ENCODE measurements at places on chromosomes 16 and 17.

DNA sequence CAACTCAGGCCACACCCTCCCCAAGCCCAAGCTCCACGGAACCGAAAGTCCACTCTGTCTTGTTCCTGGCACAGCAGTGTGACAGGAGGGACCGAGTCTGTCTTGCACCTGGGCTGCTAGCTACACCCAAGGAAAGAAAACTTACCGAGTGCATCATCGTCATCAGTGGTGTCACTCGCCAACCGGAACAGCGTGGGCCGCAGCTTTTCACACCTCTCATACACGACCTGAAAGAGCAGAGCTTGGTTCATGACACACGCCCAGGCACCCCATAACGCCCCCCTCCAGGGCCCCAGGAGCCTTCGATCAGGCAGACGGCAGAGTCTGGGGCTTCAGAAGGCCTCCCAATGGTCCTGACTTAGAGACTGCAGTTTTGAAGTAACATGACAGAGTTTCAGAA is 27.5 kb downstream of the GGA2 start:
- no peaks in the 10 kb centered on the region for H3K27me3 ChIP-seq
- no peak overlapping the region for H3K27ac ChIP-seq
- no peak for DNase-seq
- no peak overlapping the region for H3K4me3 ChIP-seq
- no peaks in the 10 kb centered on the region for H3K4me1 ChIP-seq
- peaks cover 81% of the 10 kb centered on the region for H3K36me3 ChIP-seq

DNA sequence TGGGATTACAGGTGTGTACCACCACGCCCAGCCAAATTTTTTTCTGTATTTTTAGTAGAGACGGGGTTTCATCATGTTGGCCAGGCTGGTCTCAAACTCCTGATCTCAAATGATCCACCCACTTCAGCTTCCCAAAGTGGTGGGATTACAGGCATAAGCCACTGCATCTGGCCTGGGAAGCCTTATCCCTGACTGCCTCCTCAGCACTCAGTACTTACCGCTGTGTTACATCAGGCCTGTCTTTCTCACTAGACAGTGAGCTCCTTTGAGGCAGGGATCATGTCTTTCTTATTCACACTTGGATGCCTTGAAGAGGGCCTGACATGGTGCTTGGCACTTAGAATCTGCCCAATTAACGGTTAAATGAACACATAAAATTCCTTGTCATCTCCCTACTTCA is 56.3 kb upstream of the MTMR4 start:
- no peak overlapping the region for H3K27ac ChIP-seq
- no peaks in the 10 kb centered on the region for H3K27me3 ChIP-seq
- H3K4me3 ChIP-seq: no peak overlapping the region
- no peaks in the 10 kb centered on the region for H3K4me1 ChIP-seq

GRCh38 chr17:75516619-75517296 is 430 bp downstream of the TSEN54 start:
- H3K27ac ChIP-seq: no peak overlapping the region
- H3K4me3 ChIP-seq: peak overlapping the region; percentile 76
- H3K36me3 ChIP-seq: no peaks in the 10 kb centered on the region
- peaks cover 47% of the 10 kb centered on the region for H3K4me1 ChIP-seq
- H3K27me3 ChIP-seq: no peaks in the 10 kb centered on the region

DNA sequence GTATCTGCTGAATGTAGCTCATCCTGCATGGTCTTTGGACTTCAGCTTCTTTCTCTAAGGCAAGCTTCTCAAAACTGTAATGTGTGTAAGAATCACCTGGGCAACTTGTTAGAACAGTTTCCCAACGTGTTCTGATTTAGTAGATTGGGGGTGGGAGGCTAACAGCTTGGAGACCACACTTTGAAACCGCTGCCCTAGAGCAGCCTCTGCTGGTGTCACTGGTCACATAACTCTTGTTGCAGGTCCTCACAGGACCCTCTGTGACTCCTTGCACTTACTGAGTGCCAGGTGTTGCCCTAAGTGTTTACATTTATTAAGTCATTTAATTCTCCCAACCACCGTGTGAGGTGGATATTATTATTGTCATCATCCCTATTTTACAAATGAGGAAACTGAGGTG is 9.9 kb downstream of the SLC35G3 start:
- H3K36me3 ChIP-seq: no peaks in the 10 kb centered on the region
- DNase-seq: no peak
- H3K4me1 ChIP-seq: no peaks in the 10 kb centered on the region

DNA sequence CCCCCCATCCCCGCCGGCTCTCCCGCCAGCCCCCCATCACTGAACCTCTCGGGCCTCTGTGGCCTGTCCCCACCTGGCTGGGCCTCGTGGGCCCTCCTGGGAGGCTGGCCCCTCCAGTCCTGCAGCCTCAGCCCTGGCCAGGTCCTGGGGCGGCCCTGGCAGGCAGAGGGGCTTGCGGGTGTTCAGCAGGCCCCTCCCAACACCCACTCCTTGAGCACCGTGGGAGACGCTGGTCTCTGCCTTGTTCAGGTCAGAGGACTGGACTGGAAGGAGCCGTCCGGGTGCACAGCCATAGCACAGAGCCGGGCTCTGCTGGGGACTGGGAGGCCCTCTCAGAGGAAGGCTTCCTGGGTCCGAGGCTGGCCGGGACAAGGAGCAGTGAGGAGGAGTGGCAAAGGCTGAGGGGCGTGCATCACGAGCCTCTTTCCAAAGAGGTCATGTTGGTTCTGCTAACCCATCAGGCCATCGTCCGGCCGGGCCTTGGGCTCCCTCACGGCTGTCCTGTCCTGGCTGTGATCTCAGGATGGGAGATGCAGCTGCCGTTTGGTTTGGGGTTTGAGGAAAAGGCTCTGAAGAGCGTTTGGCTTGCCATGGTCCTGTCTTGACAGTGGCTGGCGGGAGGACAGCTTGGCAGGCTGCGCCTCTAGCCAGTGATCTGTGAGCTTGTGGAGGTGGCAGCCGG is 6.3 kb upstream of the PABPN1L start:
- H3K4me3 ChIP-seq: no peak overlapping the region
- H3K36me3 ChIP-seq: peaks cover 3% of the 10 kb centered on the region
- no peaks in the 10 kb centered on the region for H3K27me3 ChIP-seq
- DNase-seq: no peak
- H3K4me1 ChIP-seq: no peaks in the 10 kb centered on the region

GRCh38 chr16:47858333-47858982 is 297.3 kb downstream of the ABCC12 start:
- no peak overlapping the region for H3K27ac ChIP-seq
- H3K27me3 ChIP-seq: no peaks in the 10 kb centered on the region
- H3K36me3 ChIP-seq: no peaks in the 10 kb centered on the region
- H3K4me3 ChIP-seq: no peak overlapping the region
- no peaks in the 10 kb centered on the region for H3K4me1 ChIP-seq

DNA sequence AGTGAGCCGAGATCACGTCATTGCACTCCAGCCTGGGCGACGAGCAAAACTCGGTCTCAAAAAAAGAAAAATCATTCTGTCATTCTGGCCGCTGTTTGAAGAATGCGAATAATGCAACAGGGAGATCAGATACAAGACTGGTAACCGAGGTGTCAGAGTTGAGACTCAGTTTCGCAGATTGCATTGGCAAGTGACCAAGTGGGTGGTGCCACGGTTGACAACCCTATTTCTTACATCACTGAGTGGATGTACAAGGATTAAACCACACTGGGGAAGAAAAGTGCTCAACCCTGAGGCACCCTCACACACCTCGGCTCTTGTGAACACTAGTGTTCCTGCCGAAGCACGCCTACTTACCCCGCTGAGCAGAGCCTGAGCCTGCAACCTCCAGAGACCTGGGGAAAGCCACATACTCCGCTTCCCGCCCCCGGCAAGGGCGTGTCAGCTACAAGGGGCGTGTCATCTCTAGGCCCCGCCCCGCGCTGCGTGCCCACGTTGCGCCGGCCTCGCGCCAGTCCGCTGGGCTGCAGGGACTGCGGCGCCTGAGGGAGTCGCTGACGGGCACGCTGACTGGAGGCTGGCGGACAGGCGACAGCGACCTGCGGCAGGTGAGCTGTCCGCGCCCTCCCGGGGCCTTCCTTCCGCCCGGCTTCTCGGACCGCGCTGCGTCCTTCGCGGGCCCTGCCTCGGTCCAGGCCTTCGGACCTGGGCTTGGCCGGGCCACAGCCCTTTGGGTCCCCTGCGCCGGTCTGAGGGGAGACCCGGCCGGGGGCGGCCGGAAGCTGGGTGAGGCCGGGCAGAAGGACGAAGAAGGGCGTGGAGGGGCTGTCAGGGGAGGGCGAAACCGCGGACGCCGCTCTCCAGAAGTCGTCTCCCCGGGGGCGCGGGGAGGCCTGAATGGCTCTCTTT is at the start of gene HMOX2:
HMOX2 (plus strand) TSS at position 519 of the 909 bp plus-strand sequence. CDS start 29,127 bp downstream, outside the sequence.
- peak within 1 kb of the TSS; percentile 89 for H3K4me3 ChIP-seq
- H3K36me3 ChIP-seq: no peaks in the 10 kb centered on the region
- peak; percentile 94 for DNase-seq
- H3K27me3 ChIP-seq: no peaks in the 10 kb centered on the region
- peaks cover 16% of the 10 kb centered on the region for H3K4me1 ChIP-seq
- peak within 1 kb of the TSS; percentile 89 for H3K27ac ChIP-seq

DNA sequence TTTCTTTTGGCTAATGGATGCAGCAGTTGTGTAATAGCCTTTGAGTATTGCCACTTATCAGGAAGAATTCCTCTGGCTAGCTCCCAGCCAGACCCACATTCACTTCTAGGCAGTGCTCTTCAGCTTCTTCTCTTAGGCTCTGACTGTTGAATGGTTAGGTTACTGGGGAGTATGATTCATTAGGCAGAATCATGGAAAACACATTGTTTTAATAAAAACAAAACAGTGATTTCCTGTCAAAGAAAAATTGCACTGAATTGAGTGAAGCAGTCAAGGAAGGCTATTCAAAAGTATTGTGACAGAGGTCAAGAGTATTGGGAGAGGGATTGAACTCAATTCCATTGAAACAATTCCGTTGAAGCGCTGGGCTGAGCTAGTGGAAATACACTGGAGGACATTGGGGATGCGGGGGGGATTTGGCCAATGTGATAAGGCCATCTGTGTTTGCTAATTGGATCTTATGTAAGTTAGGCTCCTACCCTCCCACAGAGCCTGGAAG is 68.0 kb downstream of the CNTNAP4 start:
- H3K36me3 ChIP-seq: no peaks in the 10 kb centered on the region
- no peaks in the 10 kb centered on the region for H3K4me1 ChIP-seq
- H3K27me3 ChIP-seq: no peaks in the 10 kb centered on the region
- no peak overlapping the region for H3K4me3 ChIP-seq
- H3K27ac ChIP-seq: no peak overlapping the region

GRCh38 chr17:58039975-58040374 is 32.9 kb upstream of the SRSF1 start:
- no peak for DNase-seq
- H3K27me3 ChIP-seq: no peaks in the 10 kb centered on the region
- H3K4me1 ChIP-seq: peaks cover 13% of the 10 kb centered on the region

DNA sequence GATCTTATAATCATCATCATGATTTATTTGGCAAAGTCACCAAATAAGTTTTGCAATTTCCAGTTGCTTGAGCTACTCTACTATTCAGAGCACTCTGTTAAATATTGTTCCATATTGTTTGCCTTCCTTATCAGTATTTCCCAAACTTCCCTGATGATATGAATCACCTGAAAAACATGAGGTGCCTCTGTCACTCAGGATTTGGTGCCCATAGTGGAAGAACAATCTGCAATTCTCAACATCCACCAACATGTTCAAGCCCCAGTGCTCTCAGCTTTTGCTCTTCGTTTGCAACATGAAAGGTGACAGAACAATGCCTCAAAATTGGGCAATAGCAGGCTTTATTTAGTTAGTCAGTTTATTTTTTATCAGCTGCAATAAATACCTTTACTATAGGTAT is 28.6 kb upstream of the WSB1 start:
- no peaks in the 10 kb centered on the region for H3K27me3 ChIP-seq
- no peak overlapping the region for H3K4me3 ChIP-seq
- no peak overlapping the region for H3K27ac ChIP-seq
- no peaks in the 10 kb centered on the region for H3K36me3 ChIP-seq

DNA sequence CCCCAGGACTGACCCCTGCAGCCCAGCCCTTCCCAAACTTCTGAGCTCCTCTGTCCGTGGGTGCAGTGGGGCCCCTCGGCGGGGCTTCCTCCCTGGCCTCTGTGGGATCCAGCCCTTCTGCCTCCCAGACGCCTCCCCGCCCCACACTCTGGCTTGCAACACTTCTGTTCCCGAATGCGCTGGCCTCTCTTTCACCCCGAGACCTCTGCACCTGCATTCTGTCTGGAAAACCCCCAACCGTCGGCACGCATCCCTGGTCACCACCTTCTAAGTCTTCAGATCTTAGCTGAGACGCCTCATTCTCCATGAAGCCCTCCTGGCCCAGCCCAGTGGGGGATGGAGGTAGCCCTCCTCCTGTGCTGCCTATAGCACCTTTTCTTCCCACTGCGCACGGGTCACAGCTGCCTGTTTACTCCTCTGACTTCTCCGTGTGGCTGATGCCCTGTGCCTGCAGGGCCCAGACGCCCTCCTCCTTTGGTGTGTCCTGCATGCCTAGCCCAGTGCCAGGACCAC is 26.4 kb downstream of the TMEM235 start:
- no peak overlapping the region for H3K4me3 ChIP-seq
- peaks cover 17% of the 10 kb centered on the region for H3K4me1 ChIP-seq
- H3K27me3 ChIP-seq: no peaks in the 10 kb centered on the region
- DNase-seq: no peak

- H3K27ac ChIP-seq: no peak overlapping the region
- H3K4me3 ChIP-seq: no peak overlapping the region
- H3K4me1 ChIP-seq: no peaks in the 10 kb centered on the region
- H3K27me3 ChIP-seq: no peaks in the 10 kb centered on the region
Observed at GRCh38 chr16:88289968-88290401, 92.8 kb upstream of the ZNF469 start.

- no peaks in the 10 kb centered on the region for H3K4me1 ChIP-seq
- no peak for DNase-seq
- no peaks in the 10 kb centered on the region for H3K27me3 ChIP-seq
- H3K4me3 ChIP-seq: no peak overlapping the region
Observed at GRCh38 chr17:48294020-48294805, 135.8 kb downstream of the SKAP1 start.

- H3K27me3 ChIP-seq: no peaks in the 10 kb centered on the region
- H3K36me3 ChIP-seq: no peaks in the 10 kb centered on the region
- H3K4me3 ChIP-seq: no peak overlapping the region
- no peaks in the 10 kb centered on the region for H3K4me1 ChIP-seq
Observed at GRCh38 chr17:78013683-78014467, 55.4 kb downstream of the TNRC6C start.

DNA sequence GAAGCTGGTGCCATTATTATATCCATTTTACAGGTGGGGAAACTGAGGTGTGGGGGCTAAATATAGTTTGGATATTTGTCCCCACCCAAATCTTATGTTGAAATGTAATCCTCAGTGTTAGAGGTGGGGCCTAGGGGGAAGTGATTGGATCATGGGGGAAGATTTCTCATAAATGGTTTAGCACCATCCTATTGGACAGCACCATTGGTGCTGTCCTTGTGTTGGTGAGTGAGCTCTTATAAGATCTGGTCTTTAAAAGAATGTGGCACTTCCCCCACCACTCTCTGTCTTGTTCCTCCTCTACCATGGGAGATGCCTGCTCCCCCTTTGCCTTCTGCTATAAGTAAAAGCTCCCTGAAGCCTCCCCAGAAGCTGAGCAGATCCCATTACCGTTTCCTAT is 119.8 kb upstream of the SEC14L1 start:
- no peaks in the 10 kb centered on the region for H3K36me3 ChIP-seq
- H3K27ac ChIP-seq: no peak overlapping the region
- no peak for DNase-seq

- DNase-seq: no peak
- no peak overlapping the region for H3K4me3 ChIP-seq
- H3K27ac ChIP-seq: no peak overlapping the region
- no peaks in the 10 kb centered on the region for H3K36me3 ChIP-seq
- H3K27me3 ChIP-seq: no peaks in the 10 kb centered on the region
- H3K4me1 ChIP-seq: peaks cover 4% of the 10 kb centered on the region
Observed at GRCh38 chr17:79861413-79862216, 22.4 kb upstream of the CBX4 start.

GRCh38 chr17:76943781-76944213 is 75.6 kb downstream of the MGAT5B start:
- H3K27me3 ChIP-seq: peaks cover 2% of the 10 kb centered on the region
- no peaks in the 10 kb centered on the region for H3K36me3 ChIP-seq
- H3K4me3 ChIP-seq: no peak overlapping the region
- H3K4me1 ChIP-seq: no peaks in the 10 kb centered on the region

All from liver (tissue), 10 donors.